ELR (cell line): ENCODE measurements at places on chromosomes 5 and 9.
A peak's percentile ranks its signal among the peaks of the same experiment; 100 is the strongest.

- peak; percentile 89 for DNase-seq
Observed at GRCh38 chr5:145937432-145938250, 1.3 kb downstream of the SH3RF2 start.

DNA sequence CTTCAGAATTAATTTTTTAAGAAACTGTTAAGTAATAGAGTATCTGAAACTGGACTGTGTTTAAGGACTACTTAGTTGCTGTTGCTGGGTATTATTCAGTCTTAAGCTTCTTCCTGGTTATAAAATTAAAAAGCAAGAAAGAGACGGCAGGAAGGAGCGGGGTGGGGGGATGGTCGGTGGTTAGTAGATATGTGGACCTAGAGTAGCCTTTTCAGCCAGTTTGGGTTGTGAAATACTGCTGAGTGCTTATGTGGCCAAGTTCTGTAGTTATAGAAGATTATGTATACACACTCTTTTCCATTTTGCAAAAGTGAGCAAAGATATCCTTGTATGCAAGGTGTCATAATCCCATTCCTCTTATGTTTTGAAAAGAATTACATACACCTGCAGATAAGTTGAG, 28.5 kb downstream of the TRIO start:
- DNase-seq, result no peak

DNA sequence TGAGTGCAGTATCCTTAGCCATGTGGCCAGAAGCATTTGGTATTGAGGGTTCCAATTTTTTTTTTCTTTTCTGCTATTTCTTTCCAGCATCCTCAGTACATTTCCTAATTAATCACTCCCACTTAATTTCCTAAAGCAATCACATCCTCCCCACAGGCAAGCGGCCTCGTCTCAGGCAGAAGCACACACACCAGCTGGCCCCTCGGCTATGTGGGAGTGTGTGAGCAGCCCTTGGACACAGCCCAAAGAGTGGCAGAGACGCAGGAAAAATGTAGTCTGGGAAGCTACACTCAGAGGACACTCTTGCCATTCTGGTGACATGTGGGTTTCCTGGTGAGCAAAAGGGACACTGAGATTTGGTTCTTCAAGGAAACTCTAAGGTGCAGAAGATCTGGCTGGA, 20.7 kb downstream of the SLIT3 start:
- DNase-seq, result no peak

DNA sequence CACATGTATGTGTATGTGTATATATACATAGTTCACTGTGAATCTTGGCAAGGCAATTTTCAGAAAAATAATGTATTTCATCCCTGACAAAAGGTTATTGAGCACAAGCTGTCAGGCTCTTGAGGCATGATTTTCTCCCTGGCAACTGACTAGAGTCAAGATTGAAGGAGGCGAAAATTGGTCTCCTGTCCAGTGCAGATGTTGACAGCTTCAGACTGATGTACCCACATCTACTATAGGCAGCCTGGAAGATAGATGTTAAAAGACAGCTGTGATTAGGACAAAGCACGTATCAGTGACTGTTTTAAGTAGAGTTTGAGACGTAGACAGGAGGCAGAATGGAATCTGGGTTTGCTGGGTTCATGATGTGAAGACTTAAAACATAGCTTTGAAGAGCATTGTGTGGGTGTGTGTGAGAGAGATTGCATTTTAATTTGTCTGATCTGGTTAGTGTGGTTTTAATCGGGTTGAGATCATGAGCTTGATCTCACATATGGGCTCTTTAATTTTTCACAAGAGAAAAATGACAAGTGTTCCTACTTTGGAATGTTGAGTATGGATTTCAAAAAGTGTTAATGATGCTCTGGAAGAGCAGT, 39.1 kb downstream of the CTNNA1 start:
- no peak for DNase-seq

- no peak for DNase-seq
Observed at GRCh38 chr5:147601652-147602051, 91.8 kb upstream of the DPYSL3 start.

DNA sequence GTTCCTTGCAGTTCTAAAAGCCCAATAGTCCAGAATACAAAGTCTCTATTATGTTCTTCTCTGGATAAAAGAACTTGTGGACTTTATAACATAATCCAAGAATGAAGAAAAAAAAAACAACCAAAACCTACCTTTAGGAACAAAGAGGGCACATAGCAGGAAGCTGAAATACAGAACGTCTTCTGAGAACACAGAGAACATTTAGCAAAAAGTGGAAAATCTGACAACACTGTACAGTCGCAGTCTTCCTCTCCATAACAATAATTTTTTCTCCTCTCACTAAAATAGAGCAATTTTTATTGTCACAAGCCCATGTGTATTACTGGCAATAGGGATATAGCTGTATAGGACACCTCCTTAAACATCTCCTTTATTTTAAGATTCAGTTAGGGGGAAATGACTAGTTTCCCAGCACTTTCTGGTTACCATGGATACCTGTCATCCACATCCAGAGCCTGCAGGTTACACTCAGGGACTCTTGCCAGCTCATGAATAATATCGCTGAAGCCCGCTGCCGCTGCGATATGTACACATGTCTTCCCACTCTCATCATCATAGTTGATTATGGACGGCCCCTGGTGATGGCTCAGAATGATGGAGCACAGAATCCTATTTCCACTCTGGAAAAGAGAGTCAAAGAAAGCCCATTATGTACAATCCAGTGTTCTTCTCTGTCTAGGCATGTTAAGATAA, 106.5 kb downstream of the ANKRD55 start:
- peak; percentile 26 for DNase-seq

GRCh38 chr9:6068983-6069382, 53.6 kb upstream of the RANBP6 start:
- no peak for DNase-seq

GRCh38 chr5:86981898-86982297, 285.8 kb upstream of the RASA1 start:
- peak; percentile 23 for DNase-seq

- no peak for DNase-seq
Observed at GRCh38 chr9:36543916-36544315, 28.8 kb upstream of the MELK start.

DNA sequence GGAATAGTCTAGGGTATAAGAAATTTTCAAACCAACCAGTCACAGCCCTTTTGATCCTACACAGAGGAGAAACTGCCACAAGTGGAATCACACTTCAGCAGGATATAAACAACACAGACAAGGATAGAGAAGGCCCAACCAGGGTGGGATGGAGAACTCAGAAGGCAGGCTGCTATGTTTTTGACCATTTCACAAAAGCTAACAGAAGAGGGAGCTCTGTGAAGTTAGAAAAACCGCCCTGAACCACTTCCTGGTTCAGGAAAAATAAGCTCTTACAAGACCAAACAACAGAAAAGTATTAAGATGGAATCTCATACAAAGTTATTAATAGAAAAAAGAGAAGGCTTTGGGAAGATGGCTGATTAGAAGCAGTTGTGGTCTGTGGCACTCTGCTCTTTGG, 960 bp upstream of the IFNB1 start:
- peak; percentile 23 for DNase-seq

- no peak for DNase-seq
Observed at GRCh38 chr9:93129286-93129685, 4.8 kb downstream of the NINJ1 start.

DNA sequence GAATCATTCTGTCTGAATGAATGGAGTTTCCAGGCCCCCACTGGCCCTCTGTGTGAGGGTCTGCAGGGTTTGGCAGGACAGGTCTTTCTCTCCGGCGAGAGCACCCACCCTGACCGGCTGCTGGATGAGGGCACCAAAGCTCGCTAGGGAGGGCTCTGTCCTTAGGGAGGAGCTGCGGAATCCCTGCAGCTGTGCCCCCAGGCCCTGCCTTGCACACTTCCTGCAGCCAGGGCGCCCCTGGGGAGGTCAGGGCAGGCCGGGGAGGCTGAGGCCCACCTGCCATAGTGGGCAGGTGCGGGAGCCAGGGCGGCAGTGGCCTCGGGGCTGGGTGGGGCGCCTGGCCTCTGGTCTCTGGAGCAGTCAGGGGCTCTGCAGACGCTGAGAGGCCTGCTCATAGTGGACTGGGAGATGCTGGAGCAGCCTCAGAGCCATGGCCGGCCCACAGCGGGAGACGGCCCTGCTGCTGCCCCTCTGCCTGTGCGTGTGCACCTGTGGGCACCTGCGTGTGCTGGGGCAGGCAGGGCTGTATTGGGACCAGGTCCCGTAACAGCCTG, 36.1 kb downstream of the EXOC3 start:
- DNase-seq, result no peak

- peak; percentile 8 for DNase-seq
Observed at GRCh38 chr5:127097278-127097677, 24.0 kb upstream of the C5orf63 start.

- DNase-seq, result no peak
Observed at GRCh38 chr9:129221233-129221632, 43.2 kb upstream of the IER5L start.

- DNase-seq, result no peak
Observed at GRCh38 chr9:132356324-132356924, 1.6 kb upstream of the SETX start.

GRCh38 chr5:38835887-38836286, 9.9 kb upstream of the OSMR start:
- DNase-seq, result peak; percentile 36

GRCh38 chr5:12679731-12680130, 775.5 kb upstream of the CTNND2 start:
- DNase-seq, result no peak

DNA sequence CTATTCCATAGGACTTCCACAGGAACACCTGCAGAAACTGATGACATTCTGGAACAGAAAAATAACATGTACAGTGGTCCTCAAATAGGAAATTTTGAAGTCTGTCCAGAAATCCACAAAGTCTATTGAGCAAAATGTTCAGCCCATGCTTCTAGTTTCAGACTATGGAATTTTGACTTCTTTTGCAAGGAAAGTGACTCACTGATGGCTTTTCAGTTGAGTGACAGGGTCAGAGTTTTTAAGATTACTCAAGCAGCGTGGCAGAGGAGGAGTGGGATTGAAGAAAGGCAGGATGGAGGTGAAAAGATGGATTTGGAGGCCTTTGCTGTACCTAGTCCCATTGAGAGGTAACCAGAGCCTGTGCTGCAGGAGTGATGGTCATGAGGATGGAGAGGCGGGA, 151.5 kb downstream of the GOLPH3 start:
- no peak for DNase-seq

DNA sequence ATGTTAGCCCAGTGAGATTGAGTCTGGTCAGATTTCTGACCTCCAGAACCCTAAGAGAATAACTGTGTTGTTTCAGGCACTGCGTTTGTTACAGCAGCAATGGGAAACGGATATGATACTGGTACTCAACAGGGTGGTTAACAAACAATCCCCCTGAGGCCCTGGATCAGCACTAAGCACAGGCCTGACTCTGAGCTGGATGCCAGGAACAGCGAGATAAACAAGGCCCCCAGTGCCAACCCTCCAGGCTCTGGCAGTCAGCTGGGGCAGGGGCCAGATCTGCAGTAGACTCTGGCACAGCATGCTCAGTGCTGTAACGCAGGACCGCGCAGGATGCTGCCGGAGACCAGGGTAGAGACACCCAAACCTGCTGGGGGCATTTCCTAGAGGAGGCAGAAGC, 22.1 kb downstream of the CPLX2 start:
- DNase-seq, result no peak

- no peak for DNase-seq
Observed at GRCh38 chr5:60578315-60578714, 121.7 kb downstream of the DEPDC1B start.

DNA sequence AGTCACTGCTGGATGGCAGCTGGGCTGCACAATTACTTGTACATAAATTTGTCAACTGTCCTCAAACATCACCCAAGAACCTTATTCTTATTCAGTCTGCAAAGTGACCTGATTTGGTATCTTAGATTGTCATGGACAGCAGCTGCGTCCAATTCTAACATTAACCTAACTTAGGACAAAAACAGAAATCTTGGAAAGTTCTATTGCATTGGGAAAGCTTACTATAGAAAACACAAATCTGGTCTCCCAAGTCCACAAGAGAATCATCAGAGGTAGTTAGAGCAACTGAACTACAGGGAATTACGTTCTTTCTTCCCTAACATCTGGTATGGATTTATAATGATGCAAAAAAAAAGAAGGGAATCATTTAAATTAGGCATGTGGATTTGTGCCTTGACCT, 283.9 kb downstream of the NR2F1-AS1 start:
- no peak for DNase-seq

- no peak for DNase-seq
Observed at GRCh38 chr5:113598926-113599325, 85.4 kb downstream of the YTHDC2 start.

GRCh38 chr9:129094387-129095169, 13.7 kb downstream of the DOLPP1 start:
- DNase-seq, result no peak

GRCh38 chr9:137295238-137295811, 6.7 kb downstream of the NRARP start:
- DNase-seq, result peak; percentile 40

DNA sequence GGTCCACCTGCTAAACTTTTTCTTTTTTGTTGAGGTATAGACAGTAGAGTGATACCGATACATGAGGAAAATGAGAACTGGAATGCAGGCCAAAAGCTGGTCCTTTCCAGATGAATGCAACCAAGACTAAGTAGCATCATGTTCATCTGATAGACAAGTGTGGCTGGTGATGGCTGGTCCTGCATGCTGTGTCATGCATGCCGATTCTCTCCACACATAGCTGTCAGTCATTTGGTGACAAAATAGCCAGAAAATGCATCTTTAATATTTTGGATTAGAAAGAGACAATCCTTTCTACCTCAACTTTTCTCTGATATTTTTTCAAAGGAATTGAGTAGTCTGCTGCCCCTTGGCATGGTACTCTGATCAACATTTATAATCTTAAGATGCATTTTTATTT, 49.9 kb downstream of the ZSWIM6 start:
- no peak for DNase-seq

- no peak for DNase-seq
Observed at GRCh38 chr9:127087836-127088235, 34.6 kb downstream of the ANGPTL2 start.

GRCh38 chr9:36250079-36250478, 8.2 kb downstream of the GNE start:
- peak; percentile 8 for DNase-seq

DNA sequence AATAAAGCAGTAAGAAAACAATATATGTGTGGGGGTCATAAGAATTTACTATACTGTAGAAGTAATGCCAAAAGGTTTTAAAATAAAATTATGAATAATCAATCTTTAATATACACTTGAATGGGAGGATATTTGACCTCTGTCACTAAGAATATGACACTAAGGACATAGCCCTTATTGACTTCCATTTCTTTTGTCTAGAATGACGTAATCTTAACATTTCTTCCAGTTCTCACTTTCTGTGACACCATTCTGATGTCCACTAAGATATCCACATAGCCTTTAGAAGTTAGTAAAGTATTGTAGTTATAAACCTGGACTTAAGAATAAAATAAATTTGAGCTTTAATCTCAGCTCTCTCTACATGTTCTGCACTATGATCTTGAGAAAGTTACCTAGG, 1050.7 kb downstream of the TLE4 start:
- no peak for DNase-seq

DNA sequence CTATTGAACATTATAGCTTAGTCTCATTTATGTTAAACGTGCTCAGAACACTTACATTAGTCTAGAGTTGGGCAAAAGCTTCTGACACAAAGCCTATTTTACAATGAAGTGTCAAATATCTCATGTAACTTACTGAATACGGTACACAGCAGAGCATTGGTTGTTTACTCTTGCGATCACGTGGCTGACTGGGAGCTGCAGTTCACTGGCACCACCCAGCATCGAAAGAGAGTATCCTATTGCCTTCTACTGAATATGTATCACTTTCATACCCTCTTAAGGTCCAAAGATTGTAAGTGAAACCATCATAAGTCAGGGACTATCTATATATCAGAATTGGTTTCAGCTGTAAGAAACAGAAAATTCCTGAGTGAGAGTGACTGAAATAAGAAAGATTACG, 42.6 kb upstream of the OSMR start:
- no peak for DNase-seq
